Amygdala (tissue), 56 donors: ENCODE measurements at places on chromosomes 5 and 9.

- DNase-seq: no peak
These were observed 17.6 kb downstream of the RGMB start for GRCh38 chr5:98791001-98791519.

DNA sequence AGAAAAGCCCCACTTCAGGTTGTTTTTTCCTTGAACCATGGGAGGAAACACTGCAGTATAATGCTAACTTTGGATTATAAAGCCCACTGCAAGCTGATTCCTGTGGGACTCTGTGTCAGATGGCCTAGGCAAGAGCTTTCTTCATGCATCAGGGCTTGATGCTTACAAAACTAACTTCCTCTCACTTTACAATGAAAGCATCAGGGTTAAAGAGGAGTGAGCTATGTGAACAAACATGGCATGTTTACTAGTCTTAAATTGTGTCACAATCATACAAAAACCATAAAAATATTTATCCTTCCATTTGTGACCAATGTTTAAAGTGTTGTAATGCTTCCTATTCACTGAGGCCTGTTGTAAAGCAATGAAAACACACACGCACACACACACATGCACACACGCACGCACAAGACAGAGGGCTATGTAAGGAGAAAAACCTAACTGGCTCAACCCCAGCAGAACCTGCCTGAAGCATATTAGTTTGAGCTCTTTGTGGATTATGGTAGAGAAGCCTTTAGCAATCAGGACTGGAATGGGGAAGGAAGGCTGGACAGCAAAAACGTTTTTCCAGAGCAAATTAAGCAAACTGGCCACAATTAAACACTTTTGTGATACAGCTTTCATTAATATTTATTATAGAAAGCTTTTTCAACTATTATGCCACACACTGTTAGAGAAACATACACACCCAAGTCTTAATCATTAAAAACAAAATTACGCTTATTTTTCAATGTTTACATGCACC, 122.2 kb downstream of the AUH start:
- DNase-seq: no peak

- DNase-seq: no peak
These were observed 6.9 kb upstream of the NR5A1 start for GRCh38 chr9:124514125-124514524.

GRCh38 chr5:176610435-176610773, 448 bp upstream of the GPRIN1 start:
- DNase-seq: no peak

GRCh38 chr5:34571677-34572041, 84.5 kb upstream of the RAI14 start:
- DNase-seq: no peak
